ENCODE measurements at places on chromosomes 3 and 15.

DNA sequence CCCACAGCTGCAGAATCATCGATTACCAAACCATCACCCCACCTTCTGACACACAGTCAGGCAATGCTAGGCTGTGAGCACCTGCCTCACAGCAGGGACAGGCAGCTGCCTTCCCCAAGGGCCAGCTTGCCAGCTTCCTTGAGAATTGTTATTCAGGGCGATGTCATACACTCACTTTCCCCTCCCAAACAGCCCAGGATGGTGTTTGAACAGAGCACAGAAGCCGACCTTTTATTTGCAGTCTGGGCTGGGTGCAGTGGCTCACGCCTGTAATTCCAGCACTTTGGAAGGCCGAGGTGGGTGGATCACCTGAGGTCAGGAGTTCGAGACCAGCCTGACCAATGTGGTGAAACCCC lies 84.5 kb upstream of the HERC1 start:
- no peak for DNase-seq

DNA sequence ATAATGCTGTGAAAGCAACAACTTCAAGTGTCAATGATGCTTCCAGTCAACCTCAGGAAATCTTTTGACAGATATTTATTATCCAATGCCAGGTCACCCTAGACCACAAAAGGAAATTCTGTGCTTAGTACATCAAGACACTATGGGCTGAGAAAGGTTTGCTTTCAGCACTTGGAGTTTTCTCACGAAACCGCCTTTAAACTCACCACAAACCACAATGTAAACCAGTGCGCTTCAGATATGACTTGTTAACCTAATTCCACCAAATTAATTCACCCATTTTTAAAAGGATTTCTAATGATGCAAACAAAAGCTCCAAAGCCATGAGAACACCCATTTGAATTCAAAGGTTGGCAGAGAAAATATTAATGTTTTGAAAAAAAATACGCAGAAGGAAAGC lies 292.9 kb upstream of the NR2F2 start:
- no peak for DNase-seq

- no peak for DNase-seq
Measured at GRCh38 chr3:127493924-127494646, 96.4 kb downstream of the TPRA1 start.

DNA sequence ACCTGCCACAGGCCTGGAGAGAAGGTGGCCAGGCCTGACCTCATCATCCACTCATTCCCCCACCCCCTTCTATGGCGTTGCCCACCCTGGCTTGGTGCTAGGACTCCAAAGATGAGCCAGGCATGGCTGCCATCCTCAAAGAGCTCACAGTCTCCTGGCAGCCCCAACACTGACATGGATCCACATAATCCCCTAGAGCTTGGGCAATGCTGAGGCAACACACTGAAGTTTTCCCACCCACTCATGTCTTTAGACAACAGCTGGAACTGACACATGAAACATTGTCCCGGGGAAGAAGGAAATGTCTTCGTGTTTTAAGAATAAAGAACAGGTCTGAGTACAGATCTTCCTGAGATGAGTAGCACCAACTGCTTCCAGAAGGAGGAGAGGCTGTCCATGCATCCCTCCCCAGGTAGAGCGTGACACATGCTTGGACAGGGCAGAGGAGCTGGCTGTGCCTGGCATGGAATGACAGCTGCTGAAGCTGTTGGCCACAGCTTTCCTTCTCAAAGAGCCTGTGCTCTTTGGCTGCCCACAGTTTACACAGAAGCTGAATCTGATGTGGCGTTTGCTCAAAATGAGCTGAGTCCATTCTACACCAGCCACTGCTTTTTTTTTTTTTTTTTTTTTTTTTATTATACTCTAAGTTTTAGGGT lies 70.1 kb downstream of the HOMER2 start:
- DNase-seq, result no peak

DNA sequence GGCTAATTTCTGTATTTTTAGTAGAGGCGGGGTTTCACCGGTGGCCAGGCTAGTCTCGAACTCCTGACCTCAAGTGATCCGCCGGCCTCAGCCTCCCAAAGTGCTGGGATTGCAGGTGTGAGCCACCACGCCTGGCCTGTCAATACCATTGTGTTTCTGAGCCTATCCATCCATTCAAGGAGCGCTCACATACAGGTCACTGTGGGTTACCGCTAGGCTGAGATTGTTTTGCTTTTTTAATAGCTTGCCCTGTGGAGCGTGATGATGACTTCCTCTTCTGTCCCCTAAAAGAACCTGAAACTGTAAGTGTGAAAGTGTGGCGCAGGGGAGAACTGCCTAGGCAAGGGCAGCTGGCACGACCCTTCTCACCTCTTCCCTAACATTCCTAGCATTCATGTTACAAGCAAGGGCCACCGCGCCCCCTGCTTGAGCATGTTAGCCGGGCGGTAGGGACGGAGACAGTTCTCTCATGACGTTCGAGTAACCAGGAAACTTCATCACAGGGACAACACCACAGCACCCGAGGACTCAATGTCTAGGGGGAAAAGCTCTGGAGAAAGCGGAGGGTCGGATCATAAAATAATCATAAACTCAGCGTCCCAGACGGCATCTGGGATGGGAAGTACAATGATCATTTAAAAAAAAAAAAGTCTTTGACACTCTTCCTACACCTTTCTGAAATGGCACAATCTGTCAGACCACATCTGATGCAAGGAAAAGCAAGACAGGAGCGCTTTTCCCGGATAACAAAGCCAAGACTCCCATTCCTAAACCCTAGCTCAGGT lies 790 bp downstream of the LAMP3 start:
- DNase-seq, result no peak

Measured in stimulated activated CD4-positive, alpha-beta T cell treated with anti-CD3 and anti-CD28 coated beads, Interleukin-2, amount 100 ng/mL, for 4 hours (primary cell).